ENCODE measurements at places on chromosomes 1 and 21. TPM values are rescaled to one million over a fixed set of nuclear protein-coding genes. Genes with fewer than 3 reads are reported as not detected.

OXCT2 gene
- total RNA-seq = 0.16 TPM

SETD4 gene
- total RNA-seq = 18.0 TPM

ALX3 gene
- total RNA-seq = not detected

GBP5 gene
- 114 TPM for total RNA-seq

SEMA4A gene
- 1.9 TPM for total RNA-seq

MMP23B gene
- 7.3 TPM for total RNA-seq

CFAP107 gene
- total RNA-seq = not detected

HAPLN2 gene
- total RNA-seq = not detected

NBPF4 gene
- total RNA-seq = not detected

FASLG gene
- 3.4 TPM for total RNA-seq

RAVER2 gene
- total RNA-seq = 1.8 TPM

GBP3 gene
- 52.0 TPM for total RNA-seq

CD5L gene
- not detected for total RNA-seq

GGPS1 gene
- 43.0 TPM for total RNA-seq

CR1 gene
- 11.7 TPM for total RNA-seq

OR2W3 gene
- total RNA-seq = not detected

NLRP3 gene
- total RNA-seq = 7.4 TPM

MKNK1 gene
- total RNA-seq = 52.7 TPM

EBNA1BP2 gene
- total RNA-seq = 33.7 TPM

GPR37L1 gene
- not detected for total RNA-seq

ZMYND12 gene
- 0.26 TPM for total RNA-seq

TFF1 gene
- total RNA-seq = 1.2 TPM

LCE6A gene
- total RNA-seq = not detected

CSMD2 gene
- not detected for total RNA-seq

BATF3 gene
- 0.33 TPM for total RNA-seq

IFNGR2 gene
- 25.0 TPM for total RNA-seq

CFHR1 gene
- not detected for total RNA-seq

CDK18 gene
- total RNA-seq = 2.1 TPM

MRPL37 gene
- 45.7 TPM for total RNA-seq

OLIG2 gene
- total RNA-seq = not detected

SSX2IP gene
- total RNA-seq = 10.9 TPM

ELF3 gene
- 2.2 TPM for total RNA-seq

OVAAL gene
- total RNA-seq = not detected

RPL22 gene
- 462 TPM for total RNA-seq

CSF3R gene
- total RNA-seq = 1.7 TPM

SNX7 gene
- 1.3 TPM for total RNA-seq

PGM1 gene
- 16.5 TPM for total RNA-seq

SPRR1B gene
- not detected for total RNA-seq

SH2D5 gene
- 0.41 TPM for total RNA-seq

TPTE gene
- total RNA-seq = not detected

TAGLN2 gene
- 234 TPM for total RNA-seq

LCE3E gene
- not detected for total RNA-seq

KCNT2 gene
- not detected for total RNA-seq

AMIGO1 gene
- 28.2 TPM for total RNA-seq

VAV3 gene
- 8.3 TPM for total RNA-seq

CDCP2 gene
- total RNA-seq = 0.35 TPM

PGLYRP3 gene
- total RNA-seq = not detected

PLCH2 gene
- total RNA-seq = 20.2 TPM

EPHA10 gene
- total RNA-seq = 0.72 TPM

CA6 gene
- total RNA-seq = 0.95 TPM

RUNX3 gene
- 140 TPM for total RNA-seq

SHE gene
- 0.06 TPM for total RNA-seq

INAVA gene
- total RNA-seq = 0.09 TPM

NMNAT2 gene
- not detected for total RNA-seq

CTH gene
- 3.2 TPM for total RNA-seq

LEPR gene
- 1.3 TPM for total RNA-seq

ATXN7L2 gene
- 12.9 TPM for total RNA-seq

KIF21B gene
- total RNA-seq = 89.1 TPM

PTPN7 gene
- 67.2 TPM for total RNA-seq
